Stimulated activated naive CD4-positive, alpha-beta T cell (primary cell): ENCODE measurements at places on chromosomes 12 and 14.

DNA sequence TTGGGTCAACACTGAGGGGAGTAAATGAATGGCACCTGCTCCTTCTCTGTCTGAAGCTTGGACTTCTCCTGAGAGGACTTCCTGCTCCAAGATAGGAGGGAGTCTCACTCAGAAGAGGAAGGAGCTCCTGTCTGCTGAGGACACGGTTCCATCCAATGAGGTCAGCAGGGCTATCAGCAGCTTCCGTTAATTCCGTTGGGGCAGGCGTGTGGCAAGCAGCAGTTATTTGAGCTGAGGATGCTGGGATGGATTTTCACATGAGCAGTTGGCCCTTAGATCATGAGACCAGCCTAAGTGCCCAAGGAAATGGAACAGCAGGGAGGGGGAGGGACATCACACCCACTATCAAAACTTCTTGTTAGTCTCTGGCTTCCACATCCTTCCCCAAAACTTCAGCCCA, 159.0 kb upstream of the PZP start:
- no peak for DNase-seq

GRCh38 chr12:7146228-7146627, 16.1 kb downstream of the CLSTN3 start:
- no peak for DNase-seq

- no peak for DNase-seq
Observed at GRCh38 chr12:47114481-47114892, 34.7 kb upstream of the AMIGO2 start.

DNA sequence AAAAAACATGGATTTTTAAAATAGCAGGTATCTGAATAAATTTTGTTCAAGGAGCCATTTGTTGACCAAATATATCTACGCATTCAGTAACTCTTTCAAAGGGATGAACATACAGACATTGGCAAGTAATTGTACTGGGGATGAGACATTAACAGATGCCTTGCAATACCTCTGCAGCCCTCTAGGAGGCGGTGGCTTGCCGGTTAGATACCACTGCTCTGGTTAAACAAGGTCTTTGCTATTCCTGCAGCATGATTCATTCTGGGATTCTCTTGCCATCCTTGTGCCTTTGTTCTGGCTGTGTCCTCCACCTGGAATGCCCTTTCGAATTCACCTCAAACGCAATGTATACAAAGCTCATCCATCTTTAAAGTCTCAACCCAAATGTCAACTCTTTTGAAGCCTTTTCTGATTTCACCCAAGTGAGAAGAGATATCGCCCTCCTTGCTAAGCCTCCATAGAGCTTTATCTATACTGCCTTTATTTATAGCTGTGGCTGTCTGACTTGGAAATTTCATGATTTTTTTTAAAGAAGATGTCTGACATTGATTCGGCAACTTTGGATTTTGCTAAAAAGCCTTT, 131.0 kb upstream of the SRRM4 start:
- no peak for DNase-seq

GRCh38 chr12:42987216-42987650, 397.7 kb upstream of the PRICKLE1 start:
- DNase-seq: no peak

DNA sequence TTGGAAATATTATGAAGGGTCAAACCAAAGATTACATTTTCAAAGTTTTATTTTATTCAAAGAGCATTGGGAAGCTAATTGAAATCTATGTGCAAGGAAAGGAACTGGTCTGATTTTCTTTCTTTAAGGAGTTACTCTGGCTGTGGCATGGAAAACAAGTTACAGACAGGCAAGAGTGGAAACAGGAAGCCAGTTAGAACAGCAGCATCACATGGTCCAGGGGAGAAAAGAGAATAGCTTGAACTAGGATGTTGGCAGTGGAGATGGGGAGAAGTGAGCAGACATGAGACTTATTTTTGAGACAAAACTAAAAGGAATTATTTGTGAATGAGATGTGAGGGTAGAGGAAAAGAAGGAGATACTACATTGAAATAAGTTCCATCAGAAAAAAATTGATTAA, 3.4 kb downstream of the OR11G2 start:
- DNase-seq: no peak

DNA sequence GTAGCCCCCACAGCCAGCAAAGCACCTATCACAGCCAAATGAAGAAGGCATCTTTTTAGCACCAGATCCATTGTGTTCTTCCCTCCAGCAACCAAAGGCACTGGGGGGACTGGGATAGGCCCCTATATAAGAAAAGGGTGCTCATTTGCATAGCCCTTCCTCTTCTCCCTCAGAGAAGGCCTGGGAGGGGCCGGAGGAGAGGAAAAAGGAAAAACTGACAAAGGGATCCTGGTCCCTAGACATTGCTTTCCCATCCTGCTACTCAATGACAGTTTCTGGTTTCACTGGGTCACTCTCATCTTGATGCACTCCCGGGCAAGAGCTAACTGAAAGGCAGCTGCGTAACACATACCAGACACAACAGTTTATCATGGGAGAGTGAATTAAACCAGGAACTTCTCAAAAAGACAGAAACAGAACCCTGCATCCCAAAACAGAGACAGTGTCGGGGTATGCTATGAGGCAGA, at the start of gene PMEL:
PMEL (minus strand) TSS at position 102 of the 467 bp plus-strand sequence; CDS start at position 71, 31 bp downstream.
- DNase-seq: no peak

DNA sequence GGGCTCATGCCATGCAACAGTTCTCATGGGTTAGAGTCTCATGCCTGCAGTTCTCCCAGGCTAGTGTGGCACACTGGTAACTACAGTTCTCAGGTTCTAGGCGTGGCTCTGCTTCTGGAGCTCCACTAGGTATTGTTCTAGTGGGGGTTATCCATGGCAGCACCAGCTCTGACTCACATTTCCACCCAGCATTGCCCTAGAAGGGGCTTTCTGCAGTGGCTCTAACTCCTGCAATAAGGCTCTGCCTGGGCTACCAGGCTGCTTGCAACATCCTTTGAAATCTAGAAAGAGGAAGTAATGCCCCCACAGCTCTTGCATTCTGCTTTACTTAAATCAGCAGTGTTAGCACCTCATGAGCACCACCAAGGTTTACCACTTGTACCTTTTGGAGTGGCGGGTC, 220.3 kb upstream of the ARID2 start:
- DNase-seq: no peak

DNA sequence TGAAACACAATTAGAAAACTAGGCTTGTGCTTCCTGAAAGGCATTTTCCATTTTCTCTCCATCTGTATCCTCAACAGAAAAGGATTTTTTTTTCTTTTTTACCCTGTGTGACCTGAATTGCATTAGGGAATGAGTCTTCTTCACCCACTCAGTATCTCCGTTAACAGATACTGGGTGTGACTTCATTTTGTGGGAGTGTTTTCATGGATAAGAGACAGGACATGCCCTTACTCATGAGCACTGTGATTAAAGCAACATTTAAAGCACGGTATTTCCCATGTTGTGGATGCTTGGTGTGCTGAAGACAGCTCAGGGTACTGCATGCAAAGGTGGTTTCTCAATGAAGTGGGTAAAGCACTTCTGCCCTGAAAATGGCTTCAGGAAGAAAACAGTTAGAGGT, 1397.3 kb upstream of the TMEM132C start:
- no peak for DNase-seq

DNA sequence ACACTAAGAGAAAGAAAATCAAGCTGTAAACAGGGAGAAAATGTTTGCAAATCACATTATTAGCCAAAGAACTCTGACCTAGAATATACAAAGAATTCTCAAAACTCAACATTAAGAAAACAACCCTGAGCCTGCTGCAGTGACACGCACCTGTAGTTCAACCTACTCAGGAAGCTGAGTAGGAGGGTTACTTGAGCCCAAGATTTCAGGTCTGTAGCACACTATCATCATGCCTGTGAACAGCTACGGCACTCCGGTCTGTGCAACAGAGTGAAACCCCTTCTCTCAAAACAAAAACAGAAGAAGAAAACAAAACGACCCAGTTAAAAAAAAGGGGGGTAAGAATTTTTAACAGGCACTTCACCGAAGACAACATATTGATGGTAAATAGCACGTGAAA, 20.8 kb downstream of the SAV1 start:
- DNase-seq: no peak
